RCC 7860 (cell line): ENCODE measurements at places on chromosomes 5 and 9.

- DNase-seq: no peak
These were observed 394.9 kb downstream of the GADD45G start for GRCh38 chr9:89999534-90000370.

- DNase-seq: no peak
These were observed 88.6 kb downstream of the LMX1B start for GRCh38 chr9:126702151-126703001.

- no peak for DNase-seq
These were observed 31.4 kb upstream of the ANKRD33B start for GRCh38 chr5:10532421-10532820.

DNA sequence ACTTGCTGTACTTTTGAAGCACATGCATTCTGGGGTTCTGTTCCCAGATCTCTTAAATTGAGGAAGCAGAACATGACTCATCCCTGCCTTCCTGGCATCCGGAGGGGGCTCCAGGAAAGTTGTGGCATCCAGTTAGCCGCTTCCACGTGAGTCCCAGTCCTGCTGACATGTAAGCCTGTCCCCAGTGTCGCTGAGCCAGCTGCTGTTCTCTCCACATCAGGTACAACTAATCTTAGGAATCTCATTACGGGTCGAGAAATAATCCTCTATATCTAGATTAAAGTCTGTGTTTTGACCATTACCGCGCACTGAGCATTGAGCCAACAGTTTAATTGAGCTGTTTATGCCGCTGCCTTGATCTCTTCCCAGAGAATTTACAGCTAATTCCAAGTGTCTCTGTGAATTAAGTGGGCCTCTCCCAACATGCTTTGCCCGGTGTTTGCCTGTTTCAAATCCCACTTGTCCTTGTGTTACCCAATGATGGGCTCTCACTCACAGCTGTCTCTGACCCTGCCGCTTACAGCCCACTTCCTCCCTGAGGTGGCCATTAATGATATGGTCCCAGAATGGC is 10.5 kb upstream of the SHB start:
- no peak for DNase-seq

- DNase-seq: no peak
These were observed 44.0 kb downstream of the TNPO1 start for GRCh38 chr5:72860499-72860898.

DNA sequence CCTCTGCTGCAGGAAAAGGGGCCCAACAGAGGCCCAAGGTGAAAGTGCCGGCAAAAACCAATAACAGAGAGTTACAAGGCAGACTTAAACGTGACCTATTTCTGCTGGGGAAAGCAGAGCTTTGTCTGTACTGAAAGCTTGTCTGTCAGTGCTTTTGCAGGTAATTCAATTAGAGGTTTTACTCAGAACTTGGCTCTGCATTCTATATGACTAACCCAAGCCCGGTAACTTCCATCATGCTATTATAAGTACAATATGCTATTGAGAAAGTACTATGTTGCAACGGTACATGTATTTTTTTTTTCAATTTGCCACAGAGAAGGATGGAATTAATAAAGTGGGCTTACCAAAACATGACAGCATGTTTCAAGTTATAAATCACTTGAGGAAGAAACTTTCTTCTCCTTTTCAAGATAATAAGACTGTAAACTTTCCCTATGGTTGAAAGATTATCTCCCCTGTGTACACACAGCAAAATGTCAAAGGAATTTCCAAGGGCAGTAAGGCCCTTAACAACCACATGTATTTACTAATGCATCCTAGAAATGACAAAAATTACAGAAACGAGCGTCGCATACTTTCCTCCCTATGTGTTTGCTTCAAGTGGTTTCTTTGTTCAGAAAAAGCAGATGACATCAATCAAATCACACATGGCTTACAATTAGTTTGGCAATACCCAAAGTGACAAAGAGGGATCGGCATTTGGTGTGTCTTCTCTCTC is 282.4 kb downstream of the EFNA5 start:
- peak; percentile 87 for DNase-seq

GRCh38 chr5:157198277-157198986 is 17.8 kb downstream of the ITK start:
- no peak for DNase-seq

DNA sequence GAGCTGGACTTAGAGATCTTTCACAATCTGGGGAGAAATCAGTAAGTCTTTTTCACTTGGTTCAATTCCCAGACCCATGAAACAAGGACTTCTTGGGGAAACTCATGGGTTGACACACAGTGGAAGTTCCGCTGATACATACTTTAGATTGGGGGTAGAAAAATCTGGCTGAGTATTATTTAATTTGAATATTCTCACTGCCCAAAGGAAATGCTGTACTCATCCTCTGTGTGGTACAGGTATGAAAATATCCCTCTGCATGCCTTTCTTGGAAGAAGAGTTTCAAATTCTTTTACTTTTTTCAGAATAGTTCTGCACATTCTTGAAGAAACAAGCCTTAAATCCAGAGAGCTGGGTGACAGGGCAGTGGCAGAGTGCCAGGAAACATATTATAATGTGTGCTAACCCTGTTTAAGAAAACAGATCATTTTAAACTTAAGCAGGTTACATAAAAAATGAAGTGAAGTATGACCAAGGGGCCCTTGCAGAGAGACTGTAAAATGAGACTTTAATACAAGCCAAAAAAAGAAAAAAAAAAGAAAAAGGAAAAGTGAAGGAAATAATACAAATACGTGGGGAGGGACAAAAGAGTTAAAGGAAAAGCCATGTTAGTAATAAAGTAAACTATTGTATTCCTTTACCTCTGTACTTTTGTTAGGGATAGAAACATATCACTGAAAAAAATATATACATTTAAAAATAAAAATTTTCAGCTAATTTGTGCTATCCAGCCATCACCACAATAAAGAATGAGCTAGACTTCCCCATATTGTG is 173.4 kb upstream of the NR3C1 start:
- no peak for DNase-seq

GRCh38 chr9:118782790-118783463 is 586.3 kb downstream of the BRINP1 start:
- no peak for DNase-seq

DNA sequence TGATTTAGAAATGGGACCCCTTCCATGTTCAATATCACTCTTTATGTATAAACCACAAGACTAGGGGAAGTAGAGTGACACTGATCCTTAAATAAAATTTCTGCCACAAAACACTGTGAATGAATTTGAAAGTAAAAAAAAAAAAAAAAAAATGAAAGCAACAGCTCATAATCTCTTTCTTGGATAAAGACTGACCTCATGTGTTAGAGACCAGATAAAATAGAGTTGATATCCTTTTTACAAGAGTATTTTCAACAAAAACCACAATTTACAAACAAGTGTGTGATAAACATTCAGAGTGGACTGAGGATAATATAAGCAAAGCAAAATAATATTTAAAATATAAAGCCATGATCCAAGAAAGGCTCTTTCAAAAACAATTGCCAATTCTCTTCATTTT is 180.2 kb downstream of the FBXL17 start:
- DNase-seq: no peak

DNA sequence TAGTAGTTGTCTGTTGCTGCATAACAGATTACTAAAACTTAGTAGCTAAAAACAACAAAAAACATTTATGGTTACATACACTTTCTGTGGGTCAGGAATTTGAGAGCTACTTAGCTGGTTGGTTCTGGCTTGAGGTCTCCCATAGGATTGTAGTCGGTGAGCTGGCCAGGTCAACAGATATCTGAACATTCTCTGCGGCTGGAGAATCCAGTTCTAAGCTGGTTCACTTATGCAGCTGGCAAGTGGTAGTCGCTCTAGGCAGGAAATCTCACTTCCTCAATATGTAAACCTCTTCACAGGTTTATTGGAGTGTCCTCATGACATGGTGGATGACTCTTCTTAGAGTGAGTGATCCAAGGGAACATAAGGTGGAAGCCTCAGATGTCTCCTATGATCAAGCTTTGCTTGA is 65.7 kb upstream of the TNFAIP8 start:
- peak; percentile 42 for DNase-seq

GRCh38 chr9:38019731-38020130 is 49.3 kb downstream of the SHB start:
- no peak for DNase-seq

DNA sequence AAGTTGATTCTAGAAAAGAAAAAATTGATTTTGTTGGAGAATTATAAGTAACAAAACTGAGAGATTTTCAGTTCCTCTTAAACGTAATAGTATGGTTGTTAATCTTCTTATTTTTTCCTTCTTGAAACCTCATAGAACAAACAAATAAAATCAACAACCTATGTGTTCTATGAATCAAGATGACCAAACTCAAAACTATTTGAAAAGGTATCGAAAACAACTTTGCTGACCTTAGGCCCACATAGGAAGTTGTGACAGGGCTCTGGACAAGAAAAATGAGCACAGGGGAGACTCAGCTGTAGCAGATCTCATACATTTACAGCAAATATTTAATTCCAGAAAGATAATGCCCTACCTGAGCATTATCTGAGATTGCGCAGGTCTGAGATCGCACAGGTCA is 169.4 kb upstream of the CCNH start:
- no peak for DNase-seq

DNA sequence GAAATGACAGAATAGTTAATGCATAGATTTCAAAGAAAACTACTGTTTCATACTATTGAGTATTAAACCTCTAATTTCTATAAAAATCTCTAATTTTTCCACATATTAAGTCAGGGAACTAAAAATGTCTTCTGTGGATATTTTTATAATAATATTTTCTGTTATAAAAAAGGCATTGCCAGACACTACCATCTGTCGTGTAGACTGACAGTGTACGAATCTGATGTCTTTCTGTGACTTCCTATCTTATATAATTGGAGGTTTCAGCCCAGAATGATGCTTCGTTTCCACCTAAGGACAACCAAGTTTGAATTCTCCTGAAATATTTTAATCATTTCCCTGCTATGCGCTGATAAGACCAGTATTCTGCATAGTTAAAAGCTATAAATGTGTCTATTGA is 456.6 kb upstream of the ARRDC3 start:
- DNase-seq: no peak

GRCh38 chr5:144032375-144032774 is 138.1 kb downstream of the YIPF5 start:
- DNase-seq: no peak

GRCh38 chr5:96741891-96742309 is 65.8 kb downstream of the ERAP1 start:
- DNase-seq: no peak

GRCh38 chr9:104280178-104280560 is 186.1 kb downstream of the SMC2 start:
- peak; percentile 30 for DNase-seq
